ENCODE measurements at places on chromosomes 6 and 20.

GRCh38 chr20:59676851-59677182 lies 72.5 kb downstream of the PHACTR3 start:
- DNase-seq: no peak

- DNase-seq: no peak
These were observed 89.1 kb upstream of the THBS2 start for GRCh38 chr6:169342710-169343109.

- DNase-seq: no peak
These were observed 24.6 kb downstream of the SPATA2 start for GRCh38 chr20:49890471-49891361.

GRCh38 chr6:117911660-117912059 lies 4.6 kb downstream of the SLC35F1 start:
- no peak for DNase-seq

DNA sequence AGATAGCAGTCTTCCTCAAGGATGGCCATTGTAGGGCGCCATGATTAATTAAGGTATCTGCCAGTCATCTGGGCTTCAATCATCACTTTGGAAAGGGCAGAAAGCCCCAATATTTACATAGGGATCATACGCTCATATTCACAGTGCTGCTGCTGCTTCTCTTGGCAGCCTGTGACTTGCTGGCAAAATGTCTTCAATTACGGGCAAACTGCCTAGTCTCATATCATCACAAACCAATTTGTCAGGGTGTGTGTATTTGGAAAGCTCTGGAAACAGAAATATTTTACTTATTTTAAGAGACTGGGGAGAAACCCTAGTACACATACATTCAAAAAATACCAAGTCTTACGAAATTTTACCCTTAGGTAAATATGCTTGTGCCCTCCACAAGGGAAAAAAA lies 77.6 kb downstream of the SAMD5 start:
- DNase-seq: no peak

DNA sequence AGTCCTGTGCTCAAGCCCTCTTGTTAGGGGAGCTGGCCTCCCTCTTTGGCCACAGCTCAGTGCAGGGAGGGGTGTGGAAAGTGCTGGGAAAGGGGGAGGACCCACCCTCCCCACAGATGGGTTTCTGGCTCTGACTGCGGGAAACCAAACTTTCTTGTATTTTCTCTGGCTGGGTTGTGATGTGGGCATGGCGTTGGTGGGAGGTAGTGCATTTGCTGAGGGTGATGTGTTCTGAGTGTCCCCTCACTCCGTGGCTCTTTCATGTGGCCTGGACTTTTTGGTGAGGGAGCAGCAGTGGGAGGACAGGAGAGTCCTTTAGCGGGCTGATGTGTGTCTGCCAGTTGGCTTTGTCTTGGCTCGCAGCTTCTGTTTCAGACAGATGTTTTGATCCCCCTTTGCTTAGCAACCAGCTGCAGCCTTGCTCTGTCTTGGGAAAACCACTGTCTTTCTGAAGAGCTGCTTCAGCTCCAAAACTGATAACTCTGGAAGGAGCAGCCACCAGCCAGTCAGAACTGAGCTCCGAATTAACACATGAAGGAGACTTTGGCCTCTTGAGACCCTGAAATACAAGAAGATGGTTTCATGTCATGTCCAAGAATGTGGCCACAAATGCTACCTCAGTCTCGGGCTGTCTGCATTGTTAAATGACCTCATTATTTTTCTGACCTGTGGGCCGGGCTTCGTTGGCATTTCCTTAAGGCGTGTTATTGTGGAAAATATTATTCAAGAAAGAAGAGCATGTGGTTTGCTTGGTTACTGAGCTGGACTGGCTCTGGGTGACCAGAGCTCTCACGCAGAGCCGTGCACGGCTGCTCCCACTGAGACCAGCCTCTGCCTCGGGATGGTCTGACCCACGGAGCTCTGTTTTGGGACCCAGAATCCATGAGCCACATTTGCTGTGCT lies 21.5 kb downstream of the SYNJ2 start:
- peak; percentile 86 for DNase-seq

GRCh38 chr20:50101281-50101680 lies 11.7 kb downstream of the UBE2V1 start:
- DNase-seq: no peak

DNA sequence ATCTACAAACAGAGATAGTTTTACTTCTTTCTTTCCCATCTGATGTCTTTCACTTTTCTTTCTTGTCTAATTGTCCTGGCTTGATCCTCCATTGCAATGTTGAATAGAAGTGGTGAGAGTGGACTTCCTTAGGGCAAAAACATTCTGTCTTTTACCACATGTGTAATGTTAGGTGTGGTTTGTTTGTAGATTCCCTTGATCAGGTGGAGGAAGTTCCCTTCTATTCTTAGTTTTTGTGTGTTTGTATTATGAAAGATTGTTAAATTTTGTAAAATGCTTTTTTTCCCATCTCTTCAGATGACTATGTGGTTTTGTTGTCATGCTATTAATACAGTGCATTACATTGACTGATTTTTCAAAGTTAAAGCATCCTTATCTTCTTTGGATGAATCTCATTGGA lies 41.6 kb upstream of the DUSP22 start:
- DNase-seq: no peak

- DNase-seq: no peak
These were observed 39.2 kb downstream of the SAMD3 start for GRCh38 chr6:130183271-130184222.

DNA sequence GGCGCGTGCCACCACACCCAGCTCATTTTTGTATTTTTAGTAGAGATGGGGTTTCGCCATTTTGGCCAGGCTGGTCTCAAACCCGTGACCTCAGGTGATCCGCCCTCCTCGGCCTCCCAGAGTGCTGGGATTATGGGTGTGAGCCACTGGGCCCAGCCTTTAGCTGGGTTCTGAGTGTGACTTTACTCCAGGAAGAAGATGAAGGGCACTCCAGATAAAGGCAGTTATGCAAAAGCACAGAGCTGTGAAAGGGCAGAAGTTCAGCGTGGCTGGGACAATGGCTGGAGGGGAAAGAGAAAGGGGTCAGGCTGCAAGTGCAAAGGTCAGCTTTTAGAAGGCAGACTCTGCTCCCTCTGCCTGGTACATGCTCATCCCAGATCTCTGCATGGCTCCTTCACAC lies 39.7 kb downstream of the MAP3K5 start:
- DNase-seq: no peak

Data from kidney capillary endothelial cell (primary cell).